ENCODE measurements at places on chromosomes 1 and 21.

- no peak for DNase-seq
Observed at GRCh38 chr21:41631564-41632461, 123.9 kb upstream of the TMPRSS2 start.

DNA sequence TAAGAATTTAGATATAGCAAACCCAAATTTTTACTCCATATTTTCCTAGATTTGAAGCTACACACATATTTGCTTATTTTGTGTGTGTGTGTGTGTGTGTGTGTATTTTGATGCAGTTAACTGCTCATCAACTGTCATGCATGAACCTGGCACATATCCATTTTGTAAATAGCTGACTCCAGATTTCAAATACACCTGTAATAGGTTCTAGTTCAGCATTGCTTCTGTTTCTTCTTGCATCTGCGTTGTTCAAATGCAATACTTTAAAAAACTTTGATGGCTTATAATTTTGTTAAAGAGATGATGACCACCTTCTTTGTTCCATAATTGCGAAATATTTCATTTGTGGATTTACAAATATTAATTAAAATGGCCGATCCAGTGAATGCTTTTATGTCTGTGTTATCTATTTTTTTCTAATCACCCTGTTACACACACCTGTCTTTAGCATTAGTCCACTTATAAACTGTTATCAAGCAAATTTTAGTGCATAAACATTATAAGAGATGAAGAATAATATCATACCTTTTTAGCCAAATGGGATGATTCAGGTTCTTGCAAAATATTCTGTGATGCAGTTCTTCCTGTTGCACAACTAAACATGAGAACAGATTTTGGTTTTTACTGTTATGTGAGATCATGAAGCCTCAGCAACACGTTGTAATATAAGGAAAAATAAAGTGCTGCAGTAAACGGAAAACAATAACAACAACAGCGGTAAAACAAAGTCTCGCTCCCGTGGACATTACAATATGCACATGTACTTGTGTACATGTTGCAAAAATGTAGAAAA lies 12.7 kb upstream of the S100A11 start:
- DNase-seq: no peak

GRCh38 chr1:160607011-160607671 lies 27.8 kb upstream of the CD84 start:
- DNase-seq: peak; percentile 46

- DNase-seq: no peak
Observed at GRCh38 chr1:236515443-236515958, 8.3 kb upstream of the LGALS8 start.

GRCh38 chr1:33635336-33636012 lies 163.0 kb downstream of the ZSCAN20 start:
- no peak for DNase-seq

DNA sequence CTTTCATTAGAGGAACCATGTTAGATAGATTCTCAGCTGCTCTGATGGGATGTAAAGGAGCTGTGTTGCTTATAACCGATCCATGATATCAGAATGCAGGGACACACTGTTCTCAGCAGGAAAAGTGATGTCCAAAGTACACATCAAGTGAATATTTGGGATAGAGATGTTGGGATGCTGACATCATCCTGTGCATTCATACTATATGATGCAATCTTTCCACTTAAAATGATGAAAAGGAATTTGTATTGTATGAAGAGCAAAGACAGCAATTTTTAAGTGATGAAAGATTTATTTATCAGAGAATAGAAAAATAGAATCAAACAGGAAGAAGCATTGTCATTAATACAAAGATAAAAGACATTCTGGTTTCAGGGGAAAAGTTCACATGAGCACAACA lies 110.1 kb downstream of the ERG start:
- DNase-seq: no peak

- no peak for DNase-seq
Observed at GRCh38 chr1:89723863-89724262, 90.9 kb downstream of the LRRC8C start.

DNA sequence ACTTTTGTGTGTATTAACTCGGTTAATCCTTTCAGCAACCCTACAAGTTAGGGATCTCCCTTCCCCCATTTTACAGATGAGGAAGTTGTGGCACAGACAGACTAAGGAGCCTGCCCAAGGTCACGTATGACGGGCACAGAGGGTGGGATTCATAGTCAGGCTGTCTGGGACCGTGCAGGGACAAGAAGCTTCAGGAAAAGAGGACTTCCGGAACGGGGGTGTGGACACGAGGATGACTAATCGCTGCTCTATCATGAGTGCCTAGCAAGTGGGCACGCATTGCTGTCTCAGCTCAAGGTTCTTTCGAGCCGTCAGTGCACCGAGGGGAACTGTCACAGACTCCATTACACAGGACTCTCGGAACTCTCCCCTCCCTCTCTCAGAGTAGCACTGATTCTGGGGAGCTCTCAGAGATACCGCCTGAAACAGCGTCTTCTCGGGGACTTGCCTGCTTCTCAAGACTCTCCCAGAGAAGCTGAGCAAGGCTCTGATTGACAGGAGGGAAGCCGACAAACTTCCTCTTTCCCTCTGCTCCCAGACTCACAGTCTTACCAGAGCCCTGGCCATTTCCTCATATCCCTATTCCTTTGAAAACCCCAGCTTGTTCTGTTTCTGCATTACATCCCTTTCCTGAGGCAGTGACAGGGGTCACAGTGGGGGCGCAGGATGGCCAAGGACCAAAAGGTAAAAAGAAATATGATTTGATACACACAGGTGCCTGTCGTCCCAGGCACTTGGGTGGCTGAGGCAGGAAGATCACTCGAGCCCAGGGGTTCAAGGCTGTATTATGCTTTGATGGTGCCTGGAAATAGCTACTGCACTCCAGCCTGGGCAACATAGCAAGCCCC lies 14.4 kb downstream of the FHAD1 start:
- no peak for DNase-seq

- DNase-seq: no peak
Observed at GRCh38 chr1:151963288-151963687, 30.4 kb downstream of the S100A10 start.

- no peak for DNase-seq
Observed at GRCh38 chr1:175320804-175321203, 128.2 kb upstream of the KIAA0040 start.

GRCh38 chr1:114235960-114236359 lies 82.3 kb upstream of the SYT6 start:
- no peak for DNase-seq

- DNase-seq: no peak
Observed at GRCh38 chr1:67832737-67833601, at the start of gene GNG12. Gene GNG12, minus strand, starts transcription at chr1:67833467. Its CDS starts 125,781 bp downstream, at chr1:67707686.

GRCh38 chr1:10292188-10292587 lies 81.8 kb downstream of the KIF1B start:
- DNase-seq: no peak

DNA sequence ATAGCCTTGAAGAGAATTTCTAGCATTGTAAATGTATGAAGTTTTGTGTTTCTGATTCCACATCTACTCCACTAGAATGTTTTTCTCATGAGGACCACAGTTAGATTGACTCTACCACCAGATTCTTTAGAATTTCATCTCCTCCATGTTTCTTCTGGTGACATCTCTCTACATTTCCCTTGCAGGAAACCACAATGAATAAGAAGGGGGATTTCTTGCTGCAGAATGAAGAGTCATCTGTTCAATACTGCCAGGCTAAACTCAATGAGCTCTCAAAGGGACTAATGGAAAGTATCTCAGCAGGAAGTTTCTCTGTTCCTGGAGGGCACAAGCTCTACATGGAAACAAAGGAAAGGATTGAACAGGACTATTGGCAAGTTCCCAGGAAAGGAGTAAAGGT lies 18.6 kb downstream of the GBP6 start:
- no peak for DNase-seq

DNA sequence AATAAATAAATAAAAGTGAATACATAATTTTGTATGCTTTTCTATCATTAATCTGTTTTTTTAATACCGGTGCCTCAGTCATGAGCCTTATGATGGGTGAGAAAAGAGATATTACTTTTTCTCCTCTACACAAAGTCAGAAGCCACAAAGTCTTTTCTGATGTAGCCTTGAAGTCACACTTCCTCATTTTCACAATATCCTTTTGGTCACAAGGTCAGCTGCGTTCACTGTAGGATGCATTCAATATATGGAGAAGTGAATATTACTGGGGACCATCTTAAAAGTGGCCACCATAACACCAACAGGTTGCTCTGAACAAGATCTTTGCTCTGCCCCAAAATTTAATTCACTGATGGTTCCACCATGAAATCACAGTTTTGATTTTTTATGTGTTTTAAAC lies 83.3 kb upstream of the TNR start:
- no peak for DNase-seq

DNA sequence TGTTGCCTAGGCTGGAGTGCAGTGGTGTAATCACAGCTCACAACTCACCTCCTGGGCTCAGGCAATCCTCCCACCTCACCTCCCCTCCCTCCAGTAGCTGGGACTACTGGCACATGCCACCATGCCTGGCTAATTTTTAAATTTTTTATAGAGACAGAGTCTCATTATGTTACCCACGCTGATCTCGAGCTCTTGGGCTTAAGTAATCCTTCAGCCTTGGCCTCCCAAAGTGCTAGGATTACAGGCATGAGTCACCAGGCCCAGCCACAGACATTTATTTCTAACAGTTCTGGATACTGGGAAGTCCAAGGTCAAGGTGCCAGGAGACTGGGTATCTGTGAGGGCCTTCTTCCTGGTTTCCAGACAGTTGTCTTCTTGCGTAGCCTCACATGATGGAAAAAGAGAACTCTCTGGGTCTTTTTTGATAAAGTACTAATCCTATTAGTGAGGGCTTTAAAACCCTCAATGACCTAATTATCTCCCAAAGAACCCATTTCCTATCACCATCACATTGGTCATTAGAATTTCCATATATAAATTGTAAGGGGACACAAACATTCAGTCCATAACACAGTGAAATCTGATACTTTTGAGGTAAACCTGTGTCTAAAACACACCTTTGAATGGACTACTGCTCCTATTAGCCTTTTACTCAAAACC lies 67.9 kb downstream of the PHACTR4 start:
- no peak for DNase-seq

DNA sequence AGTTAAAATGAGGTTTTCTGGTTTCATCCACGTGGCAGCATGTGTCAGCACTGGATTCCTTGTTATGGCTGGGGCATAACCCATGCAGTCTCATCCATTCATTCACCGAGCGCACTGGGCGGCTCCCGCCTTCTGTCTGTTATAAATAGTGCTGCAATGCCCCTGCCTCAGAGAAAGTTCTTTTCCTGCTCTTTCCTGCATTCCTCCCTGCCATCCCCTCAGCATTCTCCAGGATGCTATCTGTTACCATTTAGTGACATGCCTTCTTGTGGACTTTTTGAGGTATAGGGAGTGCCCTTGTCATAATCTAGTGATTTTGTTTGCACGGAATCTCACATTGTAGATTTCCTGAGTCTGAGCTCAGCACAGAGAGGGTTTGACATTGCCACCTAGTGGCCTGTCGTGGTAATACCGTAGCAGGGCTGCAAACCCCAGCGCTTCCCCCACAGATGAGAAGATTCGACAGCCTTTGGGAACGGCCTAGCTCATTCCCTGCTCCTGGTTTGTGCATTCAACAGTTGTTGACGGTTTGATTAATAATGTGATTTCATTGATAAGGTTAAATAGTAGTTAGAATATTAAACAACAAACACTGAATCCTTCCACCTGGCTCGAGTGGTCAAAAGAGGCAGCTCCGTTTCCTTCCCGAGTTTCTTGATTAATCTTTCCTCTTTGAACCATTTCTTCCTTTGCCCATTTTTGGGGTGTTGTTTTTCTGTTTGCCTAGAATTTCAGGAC lies 46.3 kb downstream of the UMODL1 start:
- peak; percentile 62 for DNase-seq

DNA sequence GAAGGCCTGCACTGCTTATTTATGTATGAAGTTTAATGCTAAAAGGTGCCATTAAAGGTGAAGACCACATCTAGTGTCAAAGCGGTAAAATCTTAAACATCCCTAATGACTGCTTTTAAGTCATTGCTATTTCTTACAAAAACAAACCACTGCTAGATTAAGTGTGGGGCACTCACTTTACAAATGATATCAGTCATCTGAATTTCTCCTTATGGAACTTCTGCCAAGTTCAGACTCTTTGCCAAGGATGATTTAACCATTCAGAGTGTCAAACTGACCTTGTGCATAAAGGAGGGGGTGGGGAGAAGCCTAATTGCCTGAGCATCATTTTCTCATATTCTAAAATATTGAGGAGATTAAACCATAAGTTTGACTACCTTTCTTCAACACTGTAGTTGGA lies 271.5 kb downstream of the TGFB2 start:
- DNase-seq: no peak

- DNase-seq: no peak
Observed at GRCh38 chr1:41895552-41895951, 23.2 kb downstream of the HIVEP3 start.

DNA sequence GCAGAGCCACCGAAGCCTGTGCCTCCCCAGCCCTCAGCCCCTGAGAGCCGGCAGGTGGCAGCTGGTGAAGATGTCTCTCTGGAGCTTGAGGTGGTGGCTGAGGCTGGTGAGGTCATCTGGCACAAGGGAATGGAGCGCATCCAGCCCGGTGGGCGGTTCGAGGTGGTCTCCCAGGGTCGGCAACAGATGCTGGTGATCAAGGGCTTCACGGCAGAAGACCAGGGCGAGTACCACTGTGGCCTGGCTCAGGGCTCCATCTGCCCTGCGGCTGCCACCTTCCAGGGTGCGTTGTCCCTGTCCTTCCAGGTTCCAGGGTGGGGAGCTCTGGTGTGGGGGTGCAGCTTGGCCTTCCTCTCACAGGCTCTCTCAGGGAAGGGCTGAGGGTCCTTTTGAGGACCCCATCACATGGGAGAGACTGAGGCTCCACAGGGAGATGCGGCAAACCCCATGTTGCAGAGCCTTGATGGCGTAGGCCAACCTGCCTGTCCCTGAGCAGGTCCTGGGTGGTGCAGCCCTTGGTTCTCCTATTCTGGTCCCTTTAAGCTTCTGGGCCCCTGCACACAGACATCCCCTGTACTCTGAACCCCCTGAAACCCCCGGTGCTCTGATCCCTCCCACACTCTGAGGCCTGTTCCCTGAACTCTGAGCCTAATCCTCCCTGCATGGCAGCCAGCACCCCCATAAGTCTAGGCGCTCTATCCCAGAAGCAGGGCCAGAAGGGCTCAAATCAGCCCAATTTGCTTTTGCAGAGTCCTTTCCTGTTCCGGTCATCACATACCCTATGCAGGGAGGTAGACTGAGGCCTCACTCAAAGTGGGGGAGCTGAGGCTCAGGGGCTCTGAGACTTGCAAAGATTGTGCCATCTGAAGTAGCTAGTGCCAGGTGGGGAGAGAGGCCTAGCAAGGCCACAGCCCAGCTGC lies 88.5 kb downstream of the TRIM11 start:
- peak; percentile 10 for DNase-seq

All from T-helper 1 cell (primary cell).